ENCODE measurements at places on chromosomes 12 and 14.
A peak's percentile ranks its signal among the peaks of the same experiment; 100 is the strongest.

DNA sequence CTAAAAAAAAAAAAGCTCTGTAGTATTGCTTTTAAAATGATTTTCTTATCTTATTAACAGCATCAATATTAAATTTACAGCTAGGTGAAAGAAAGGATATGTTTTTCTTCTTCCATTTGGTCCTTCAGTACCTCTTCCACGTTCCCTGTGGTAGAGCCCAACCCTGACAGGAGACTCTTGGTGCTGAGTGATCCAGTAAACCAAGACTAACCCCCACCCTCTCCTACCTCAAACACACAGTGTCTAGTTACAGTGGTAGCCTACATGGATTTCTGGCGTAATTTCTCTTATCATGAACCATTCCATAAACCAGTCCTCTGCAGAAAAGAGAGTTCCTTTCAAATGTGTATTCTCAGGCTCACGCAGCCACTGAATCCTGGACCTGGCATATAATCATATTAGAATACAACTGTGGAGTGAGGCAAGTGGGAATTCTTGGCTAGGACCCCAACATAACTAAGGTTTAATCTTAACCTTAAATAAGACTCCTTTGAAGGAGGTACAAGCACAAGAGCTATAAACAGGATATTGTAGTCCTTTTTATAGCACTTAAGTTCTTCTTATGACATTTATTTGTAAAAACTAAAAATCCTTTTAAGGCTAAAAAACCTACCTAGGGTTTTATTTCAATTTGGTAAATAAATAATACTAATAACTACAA is 27.1 kb downstream of the TXNRD1 start:
- no peak for DNase-seq

GRCh38 chr12:131194166-131194565 is 240.5 kb downstream of the ADGRD1 start:
- peak; percentile 4 for DNase-seq

DNA sequence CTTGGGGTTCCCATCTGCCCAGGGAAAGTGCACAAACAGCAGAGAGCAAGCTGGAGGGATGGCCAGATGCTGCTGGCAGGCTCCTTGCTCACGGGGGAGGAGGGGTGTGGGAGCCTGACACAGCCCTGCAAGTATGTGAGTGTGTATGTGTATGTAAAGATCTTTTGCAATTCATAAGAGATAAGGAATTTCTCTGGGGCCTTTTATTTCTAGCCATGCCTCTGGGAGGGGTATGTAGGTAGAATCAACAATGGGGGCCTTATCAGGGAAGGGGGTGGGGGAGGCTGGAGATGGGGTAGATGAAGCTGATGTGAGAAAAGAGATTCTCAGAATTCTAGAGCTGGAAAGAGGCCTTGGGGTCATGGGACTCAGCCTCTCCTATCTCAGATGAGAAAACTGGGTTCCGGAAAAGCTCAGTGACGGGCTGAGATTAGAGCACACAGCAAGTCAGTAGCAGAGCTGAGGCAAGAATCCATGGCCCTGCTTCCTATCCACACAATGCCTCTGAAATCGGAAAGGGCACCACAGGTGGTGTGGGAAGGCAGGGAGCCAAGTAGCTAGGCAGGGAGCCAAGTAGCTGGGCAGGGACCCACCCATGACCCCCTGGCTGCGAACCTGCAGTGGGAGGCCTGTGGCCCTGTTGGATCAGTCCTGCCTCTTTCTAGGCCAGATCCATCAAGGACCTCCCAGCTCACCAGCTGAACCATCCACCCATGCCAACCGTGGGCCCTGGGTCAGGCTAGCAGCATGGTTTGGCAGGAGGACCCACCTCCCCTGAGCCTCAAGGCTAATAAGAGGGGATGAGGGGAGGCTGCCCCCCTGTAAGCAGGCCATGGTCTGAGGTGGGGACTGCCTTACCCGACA is 54.7 kb downstream of the PLEKHG3 start:
- no peak for DNase-seq

- no peak for DNase-seq
Measured at GRCh38 chr14:91714805-91715204, 17.1 kb downstream of the CATSPERB start.

GRCh38 chr12:80017261-80017870 is 82.0 kb upstream of the OTOGL start:
- no peak for DNase-seq

- DNase-seq = peak; percentile 37
Measured at GRCh38 chr12:44000309-44000952, 164.6 kb downstream of the TMEM117 start.

DNA sequence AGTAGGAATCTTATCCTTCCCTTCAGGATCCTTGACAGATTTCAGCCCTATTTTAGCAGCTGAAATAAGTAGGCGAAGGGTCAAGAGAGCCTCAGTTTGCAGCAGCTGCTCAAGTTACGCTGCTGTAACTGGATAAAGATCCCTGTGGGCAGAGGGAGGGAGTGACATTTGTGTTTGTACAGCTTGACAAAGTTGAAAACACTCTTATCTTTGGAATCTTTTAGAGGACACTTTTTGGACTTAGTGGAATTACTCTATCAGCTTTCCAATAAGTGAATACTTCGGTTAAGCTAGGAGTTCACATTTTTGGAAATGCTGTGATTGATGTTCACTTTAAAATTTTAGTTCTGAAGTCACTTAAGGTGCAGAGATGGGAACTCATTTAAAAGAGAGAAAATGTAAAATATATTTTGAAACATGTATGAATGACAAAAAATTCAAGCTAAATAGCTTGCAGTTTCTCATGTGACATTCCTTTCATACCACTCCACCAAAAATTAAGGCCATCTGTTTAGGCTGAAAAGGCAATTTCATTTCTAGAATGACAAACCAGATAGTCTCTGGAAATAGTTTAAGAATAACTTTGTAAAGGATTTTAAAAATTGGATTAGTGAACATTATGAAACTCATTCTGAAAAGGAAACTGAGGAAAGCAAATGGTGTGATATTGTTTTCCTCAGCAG is 55.2 kb downstream of the SLC38A4 start:
- no peak for DNase-seq

- no peak for DNase-seq
Measured at GRCh38 chr12:105419606-105420005, 89.1 kb downstream of the C12orf75 start.

DNA sequence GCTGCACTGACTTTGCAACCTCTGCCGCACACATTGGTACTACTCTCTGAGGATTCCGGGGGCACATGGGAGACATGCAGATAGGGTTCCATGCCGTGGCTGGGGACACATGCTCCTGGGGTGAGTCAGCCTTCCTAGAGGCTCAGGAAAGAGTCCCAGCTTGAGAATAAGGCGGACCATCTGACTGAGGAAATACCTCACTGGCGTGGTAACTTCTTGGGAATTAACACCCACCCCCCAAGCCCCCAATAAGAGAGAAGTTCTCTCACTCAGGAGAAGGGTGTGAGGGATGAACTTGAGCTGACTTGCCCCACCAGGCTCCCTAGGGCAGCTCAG is 23.2 kb downstream of the PLXNC1 start:
- no peak for DNase-seq

DNA sequence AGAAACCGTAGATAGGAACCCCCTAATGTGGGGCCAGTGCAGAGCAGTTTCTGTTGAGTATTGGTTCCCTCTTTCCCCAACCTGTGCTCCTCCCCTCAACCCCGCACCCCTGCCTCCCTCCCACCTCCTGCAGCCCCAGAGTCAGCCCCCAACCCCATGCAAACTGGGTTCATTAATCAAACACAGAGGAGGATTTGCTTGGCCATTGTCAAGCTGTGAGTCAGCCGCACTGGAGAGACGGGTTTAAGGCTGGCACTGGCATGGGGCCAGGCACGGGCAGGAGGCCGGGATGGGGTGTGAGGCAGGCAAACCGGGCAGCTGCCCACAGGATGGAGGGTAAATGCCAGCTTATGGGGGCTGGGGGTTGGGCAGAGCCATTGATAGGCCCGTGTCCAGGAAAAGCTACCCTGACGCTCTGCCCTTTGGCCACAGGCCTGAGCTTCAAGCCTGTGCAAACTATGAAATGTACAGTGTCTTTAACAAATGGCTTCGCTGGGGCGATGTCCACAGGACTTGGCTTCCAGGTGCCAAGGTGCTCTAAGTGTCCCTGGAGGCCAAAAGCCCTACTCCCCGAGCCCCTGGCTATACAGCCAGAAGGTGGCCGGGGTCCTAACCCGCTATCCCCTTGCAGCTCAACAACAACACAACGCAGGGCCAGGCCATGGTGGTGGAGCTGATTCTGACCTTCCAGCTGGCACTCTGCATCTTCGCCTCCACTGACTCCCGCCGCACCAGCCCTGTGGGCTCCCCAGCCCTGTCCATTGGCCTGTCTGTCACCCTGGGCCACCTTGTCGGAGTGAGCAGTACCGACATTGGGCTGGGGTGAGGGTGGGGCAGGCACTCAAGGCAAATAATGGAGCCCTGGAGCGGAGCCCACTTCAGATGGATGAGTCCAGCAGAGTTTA is 1.4 kb downstream of the AQP5 start:
- no peak for DNase-seq

DNA sequence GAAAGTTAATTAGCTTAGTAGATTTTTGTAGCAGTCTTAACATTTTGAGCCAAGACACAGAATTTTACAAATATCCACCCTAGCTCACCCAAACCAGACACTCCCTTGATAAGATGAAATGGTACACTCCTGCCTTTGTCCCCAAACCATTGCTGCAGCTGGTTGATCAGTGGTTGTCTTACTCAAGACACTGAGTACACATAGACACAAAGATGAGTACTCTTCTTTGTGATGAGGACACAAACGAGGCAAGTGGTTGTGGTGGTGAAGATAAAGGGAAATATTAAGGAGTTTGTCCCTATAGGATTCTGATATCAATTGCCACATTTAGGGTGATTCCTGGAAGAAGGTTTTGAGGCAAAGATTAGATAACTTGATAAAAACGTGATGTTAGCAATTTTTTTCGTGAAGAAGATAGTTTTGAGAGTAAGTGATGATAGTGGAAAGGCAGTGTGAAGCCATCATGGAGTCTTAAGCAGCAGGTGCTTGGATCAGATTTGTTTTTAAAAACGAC is 21.4 kb upstream of the ATP2B1 start:
- no peak for DNase-seq

- peak; percentile 73 for DNase-seq
Measured at GRCh38 chr12:105273601-105274000, 37.6 kb upstream of the APPL2 start.

DNA sequence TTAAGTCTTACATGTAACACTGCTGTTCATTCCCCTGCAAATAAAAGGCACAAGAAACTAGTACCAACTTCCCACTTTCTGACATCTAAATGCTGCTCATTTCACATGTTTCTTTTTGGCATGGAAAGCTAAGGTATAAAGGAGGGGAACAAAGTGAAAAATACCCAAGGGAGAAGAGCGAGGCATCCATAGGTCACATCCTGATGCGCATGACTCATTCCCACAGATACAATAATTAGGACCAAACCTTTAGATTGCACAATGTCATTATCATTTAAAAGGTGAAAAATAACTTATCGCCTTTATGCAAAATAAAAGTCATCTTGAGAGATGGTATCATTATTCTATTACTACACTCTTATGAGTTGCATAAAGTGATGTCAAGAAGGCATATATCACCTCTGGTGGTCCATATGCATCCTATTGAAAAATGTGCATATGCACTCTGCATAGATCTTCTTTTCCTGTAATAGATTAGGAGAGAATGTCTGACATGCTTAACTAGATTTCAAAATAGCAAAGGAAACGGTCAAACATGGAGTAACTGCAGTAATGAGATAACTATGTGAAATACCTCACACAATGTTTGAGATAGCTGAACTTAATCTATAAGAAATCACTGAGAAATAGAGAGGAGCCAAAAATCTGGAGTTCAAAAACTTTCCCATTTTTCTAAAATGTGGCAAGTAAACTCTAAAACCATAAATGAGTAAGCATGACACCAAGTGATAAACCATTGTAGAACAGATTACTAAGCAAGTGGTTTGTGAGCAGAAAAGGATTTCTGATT is 382.5 kb upstream of the TMTC1 start:
- no peak for DNase-seq

- no peak for DNase-seq
Measured at GRCh38 chr12:56081393-56082347, 1.7 kb downstream of the ERBB3 start.
